ENCODE measurements at places on chromosomes 13 and 19. TPM values are rescaled to one million over a fixed set of nuclear protein-coding genes. Genes with fewer than 3 reads are reported as not detected.

The HIF3A gene
- 0.27 TPM for total RNA-seq

The ZNF525 gene
- 8.6 TPM for total RNA-seq

The HSD11B1L gene
- 8.1 TPM for total RNA-seq

The ZNF599 gene
- total RNA-seq: 7.8 TPM

The C5AR2 gene
- total RNA-seq: 0.81 TPM

The KLK7 gene
- not detected for total RNA-seq

The CEACAM4 gene
- total RNA-seq: 12.7 TPM

The DMRTC2 gene
- not detected for total RNA-seq

The MEDAG gene
- not detected for total RNA-seq

The GPC6 gene
- total RNA-seq: 0.54 TPM

The CD79A gene
- 17.2 TPM for total RNA-seq

The ZNF837 gene
- 6.2 TPM for total RNA-seq

The CCNE1 gene
- 4.0 TPM for total RNA-seq

The BORCS8 gene
- total RNA-seq: 17.2 TPM

The CD22 gene
- total RNA-seq: 11.0 TPM

The PABPC3 gene
- 0.54 TPM for total RNA-seq

The CYP2A6 gene
- total RNA-seq: not detected

The PSG2 gene
- total RNA-seq: not detected

The DNASE2 gene
- total RNA-seq: 25.6 TPM

The FGF22 gene
- total RNA-seq: under 0.01 TPM

The SHANK1 gene
- total RNA-seq: 6.2 TPM

The ZNF230 gene
- total RNA-seq: 2.4 TPM

The PEX11G gene
- 4.8 TPM for total RNA-seq

The VAV1 gene
- total RNA-seq: 77.0 TPM

The F7 gene
- 0.27 TPM for total RNA-seq

The WBP4 gene
- total RNA-seq: 1.6 TPM

The BRCA2 gene
- total RNA-seq: 1.9 TPM

The PDX1 gene
- total RNA-seq: not detected

The KCNN4 gene
- 136 TPM for total RNA-seq

The NLRP4 gene
- total RNA-seq: not detected

The C5AR1 gene
- total RNA-seq: 0.81 TPM

The CGB2 gene
- total RNA-seq: not detected

The CRX gene
- not detected for total RNA-seq

The KIR2DL4 gene
- total RNA-seq: under 0.01 TPM

The AMH gene
- total RNA-seq: 2.2 TPM

The WTIP gene
- total RNA-seq: under 0.01 TPM
